ENCODE measurements at places on chromosomes 7 and 10.

DNA sequence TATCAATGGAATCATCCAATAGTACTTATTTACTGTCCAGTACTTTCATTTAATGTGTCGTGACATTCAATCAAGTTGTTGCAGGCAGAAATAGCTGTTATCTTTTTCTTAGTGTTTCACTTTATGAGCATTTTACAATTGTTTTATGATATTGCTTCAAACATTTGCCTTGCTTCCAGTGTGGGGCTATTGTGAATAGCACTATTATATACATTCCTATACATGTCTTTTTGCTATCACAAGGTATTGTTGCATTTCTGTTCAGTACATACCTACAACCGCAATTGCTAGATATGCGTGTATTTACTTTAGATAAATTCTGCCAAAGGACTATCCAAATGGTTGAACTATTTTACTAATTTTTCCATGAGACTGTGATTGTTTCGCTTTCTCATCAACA, 34.9 kb downstream of the CYP2C8 start:
- DNase-seq = no peak

GRCh38 chr7:4479367-4480039, 202.6 kb upstream of the FOXK1 start:
- DNase-seq = peak; percentile 4

DNA sequence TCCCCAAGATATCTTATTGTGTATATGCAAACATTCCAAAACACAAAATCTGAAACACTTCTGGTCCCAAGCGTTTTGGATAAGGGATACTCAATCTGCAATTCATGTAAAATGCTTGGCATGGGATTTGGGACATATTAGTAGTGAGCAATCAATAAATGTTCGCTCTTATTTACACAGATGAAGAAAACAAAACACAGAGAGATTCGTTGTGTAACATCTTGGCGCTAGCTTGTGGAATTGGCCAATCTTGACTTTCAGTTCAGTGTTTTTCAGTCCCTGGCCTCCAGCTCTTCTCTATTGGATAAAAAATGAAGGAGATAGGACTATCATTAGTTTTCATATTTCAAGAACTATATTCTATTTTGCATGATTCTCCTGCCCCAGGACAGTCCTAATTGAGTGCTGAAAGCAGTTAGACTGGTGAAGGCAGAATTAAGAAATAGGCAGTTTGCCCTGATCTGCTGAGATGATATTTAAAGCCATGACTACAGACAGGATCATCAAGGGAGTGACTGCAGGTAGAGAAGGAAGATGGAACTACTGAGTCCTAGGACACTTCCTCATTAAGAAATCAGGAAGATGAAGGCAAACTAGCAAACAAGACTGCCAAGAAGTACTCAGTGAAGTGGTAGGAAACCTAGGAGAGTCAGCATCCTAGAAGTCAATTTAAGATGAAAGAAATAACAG, 1.8 kb downstream of the PNLIPRP3 start:
- DNase-seq = no peak

GRCh38 chr10:2893158-2893845, 174.0 kb upstream of the PFKP start:
- DNase-seq = no peak

DNA sequence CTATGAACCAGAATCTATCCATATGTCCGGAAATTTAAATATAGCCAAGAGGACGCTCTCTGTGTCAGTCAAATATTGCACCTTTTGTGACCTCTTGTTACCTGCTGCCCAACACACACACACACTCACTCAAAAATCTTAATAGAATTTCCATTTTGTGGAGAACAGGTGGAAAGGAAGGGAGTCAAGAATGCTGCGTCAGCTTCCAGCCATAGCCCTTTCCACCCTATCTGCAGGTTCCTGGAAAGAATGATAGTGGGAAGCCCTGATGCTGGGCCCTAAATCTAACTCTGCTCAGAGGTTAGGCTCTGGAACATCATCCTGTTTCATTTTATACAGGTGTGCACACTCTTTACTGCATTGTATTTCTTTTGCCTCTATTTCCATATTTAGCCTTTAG, 9.6 kb upstream of the GPNMB start:
- DNase-seq = no peak

DNA sequence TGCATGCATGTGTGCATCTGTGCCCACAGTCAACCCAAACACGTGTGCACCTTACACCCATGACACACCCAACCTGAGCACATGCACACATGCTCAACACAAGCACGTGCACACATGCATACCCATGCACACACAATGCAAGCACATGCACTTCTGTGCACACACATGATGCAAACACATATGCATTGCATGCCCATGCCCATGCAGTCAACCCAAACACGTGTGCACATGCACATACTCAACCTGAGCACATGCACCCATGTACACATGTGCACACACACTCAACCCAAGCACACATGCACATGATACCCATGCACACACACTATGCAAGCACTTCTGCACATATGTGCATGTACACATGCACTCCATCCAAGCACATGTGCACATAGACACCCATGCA, 84.5 kb upstream of the FAM20C start:
- DNase-seq = no peak

DNA sequence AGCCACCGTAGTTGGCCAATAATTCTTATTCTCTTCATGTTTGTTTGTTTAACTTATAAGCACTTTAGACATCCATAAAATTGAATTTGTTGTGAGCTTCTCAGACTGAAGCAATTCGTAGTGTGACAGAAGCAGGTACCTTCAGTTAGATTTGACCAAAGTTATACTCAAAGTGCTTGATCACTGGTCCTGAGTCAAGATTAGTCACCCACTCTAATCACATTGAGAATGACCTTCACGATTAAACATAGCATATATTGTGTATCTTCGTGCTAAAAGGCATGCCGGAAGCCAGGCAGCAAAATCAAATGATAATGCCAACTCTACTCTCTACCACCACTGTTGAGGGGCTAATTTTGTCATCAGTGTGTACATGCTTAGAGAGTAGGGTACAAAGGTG, 763.7 kb upstream of the MBL2 start:
- no peak for DNase-seq

- DNase-seq = peak; percentile 39
Measured at GRCh38 chr10:4343873-4344272, 482.1 kb upstream of the AKR1E2 start.

GRCh38 chr7:150332852-150333635, 8.4 kb downstream of the RARRES2 start:
- DNase-seq = no peak

DNA sequence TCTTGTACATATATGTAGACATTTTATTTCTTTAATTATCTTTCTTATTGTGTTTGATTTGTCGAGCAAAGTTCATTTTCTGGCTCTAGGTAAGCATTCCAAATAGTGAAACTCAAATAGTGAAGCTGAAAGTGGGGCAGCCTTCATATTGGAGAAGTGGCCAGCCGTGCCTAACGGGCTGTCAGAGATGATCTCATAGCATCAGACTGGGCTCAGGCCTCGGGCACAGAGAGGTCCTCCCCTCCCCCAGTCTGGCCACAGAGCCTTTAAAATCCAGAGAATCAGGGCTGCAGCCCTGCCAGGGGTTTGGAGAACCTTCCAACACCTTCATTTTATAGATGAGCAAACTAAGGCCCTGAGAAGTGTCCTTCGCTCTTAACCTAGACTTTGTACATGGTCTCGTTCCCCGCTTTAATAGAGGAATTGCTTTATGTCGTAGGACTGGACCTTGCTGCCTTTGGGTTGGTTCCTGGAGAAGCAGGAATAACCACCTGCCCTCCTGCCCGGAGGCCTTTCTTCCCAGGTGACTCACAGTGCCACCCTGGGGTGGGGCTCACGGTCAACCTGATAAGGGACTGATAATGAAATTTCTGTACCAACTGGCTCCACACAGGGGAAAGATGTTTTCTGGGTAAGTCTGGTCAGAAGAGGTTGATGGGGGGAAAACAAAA, 7.3 kb downstream of the TSPAN15 start:
- DNase-seq = peak; percentile 29

GRCh38 chr7:42452356-42452755, 215.3 kb upstream of the GLI3 start:
- no peak for DNase-seq

- peak; percentile 82 for DNase-seq
Measured at GRCh38 chr10:490891-491571, 198.4 kb downstream of the DIP2C start.

DNA sequence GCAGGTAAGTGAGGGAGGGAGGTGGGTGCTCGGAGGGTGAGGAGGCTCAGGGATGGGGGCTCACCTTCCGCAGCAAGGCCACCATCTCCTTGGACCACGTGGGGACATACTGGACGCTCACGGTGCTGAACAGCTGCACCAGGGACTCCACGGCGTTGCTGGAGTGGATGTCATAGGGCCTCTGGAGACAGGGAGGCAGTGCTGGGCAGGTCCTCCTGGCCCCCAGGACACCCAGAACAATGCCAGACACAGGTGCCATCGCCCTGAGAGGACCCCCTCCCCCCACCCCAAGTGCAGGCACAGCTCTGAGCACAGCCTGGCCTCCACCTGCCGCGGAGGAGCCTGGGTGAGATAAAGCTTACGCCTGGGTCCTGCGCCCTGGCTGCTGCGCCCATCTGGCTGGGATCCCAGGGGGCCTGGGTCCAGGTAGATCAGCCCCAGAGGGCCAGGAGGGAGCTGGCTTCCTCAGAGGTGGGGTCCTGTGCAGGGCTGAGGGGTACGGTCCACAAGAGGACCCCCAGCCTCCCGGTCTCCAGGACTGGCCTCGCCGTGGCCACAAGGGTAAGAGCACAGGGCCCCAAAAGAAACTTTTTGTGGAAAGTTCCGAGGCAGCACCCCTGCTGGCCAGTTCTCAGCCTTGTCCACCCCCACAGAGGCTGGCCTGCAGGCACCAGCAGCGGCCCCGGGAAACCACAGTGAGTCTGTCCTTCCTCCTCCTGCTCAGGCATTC, 37.8 kb downstream of the DPYSL4 start:
- no peak for DNase-seq

- no peak for DNase-seq
Measured at GRCh38 chr10:48237259-48238250, 36.9 kb downstream of the FRMPD2 start.

DNA sequence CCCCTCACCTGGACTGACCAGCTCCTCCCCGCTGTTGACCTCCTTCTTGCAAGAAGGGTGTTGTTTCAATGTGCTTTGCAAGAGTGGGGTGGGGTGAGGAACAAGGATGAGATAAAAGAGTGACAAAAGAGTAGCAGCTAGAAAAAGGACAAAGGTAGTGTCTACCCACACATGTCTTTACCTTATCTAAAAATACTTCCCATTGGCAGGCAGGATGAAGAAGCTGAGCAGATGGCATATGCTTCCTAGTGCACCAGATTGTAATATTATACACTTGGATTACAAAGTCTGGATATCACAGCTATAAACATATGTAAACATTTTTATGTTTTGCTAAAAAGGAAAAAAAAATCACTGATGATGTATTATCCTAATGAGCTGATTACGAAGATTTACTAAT, 34.5 kb downstream of the CHN2 start:
- DNase-seq = no peak

GRCh38 chr7:74371381-74372341, 82.0 kb upstream of the GTF2IRD1 start:
- no peak for DNase-seq

DNA sequence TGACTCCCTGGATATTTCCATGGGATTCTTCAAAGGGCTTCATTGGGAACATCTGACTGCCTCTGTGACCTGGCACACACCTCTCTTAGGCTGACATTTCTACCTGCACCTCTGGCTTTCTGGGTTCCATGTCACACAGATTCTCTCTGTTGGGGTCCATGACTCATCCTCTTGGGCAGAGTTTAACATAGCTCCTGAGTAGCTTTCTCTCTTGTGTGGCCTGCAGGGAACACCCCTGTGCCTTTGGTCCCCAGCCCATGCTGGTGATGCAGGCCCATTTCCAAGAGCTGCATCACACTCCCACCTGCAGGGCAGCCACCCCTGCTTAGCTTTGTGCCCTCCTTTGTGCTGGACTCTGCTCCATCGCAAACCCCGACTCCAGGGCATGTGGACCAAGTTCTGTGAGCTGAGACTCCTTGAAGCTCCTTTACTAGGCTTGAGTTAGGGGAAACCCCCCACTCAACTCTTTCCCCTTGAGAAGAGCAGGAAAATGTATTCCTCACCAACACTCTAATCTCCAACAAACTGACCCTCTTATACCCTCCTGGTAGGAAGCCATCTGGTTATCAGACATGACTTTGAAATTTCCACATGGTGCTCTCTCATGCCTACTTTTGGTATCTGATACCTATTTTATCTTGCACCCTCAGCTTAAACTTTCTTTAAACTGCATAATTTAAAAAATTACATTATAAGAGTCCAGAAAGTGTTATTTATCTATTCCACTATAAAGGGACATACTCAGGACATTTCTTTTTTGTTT, 93.3 kb downstream of the ZNF777 start:
- DNase-seq = no peak

DNA sequence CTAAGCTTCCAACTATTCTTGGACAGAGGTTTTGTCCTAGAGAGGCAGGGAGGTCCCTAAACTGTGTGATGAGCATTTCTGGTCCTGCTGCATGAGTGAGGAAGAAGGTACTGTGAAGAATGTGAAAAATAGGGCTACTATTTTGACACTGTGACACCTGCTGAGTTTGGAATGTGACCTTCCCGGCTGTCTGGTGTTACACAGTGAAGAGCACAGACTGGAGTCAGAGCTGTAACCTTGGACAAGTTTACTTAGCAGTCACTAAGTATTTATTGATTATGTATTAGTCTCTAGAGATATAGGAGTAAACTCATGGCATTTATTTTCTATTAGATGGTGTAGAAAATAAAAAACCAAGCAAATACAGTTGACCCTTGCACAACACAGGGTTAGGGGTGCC, 12.3 kb downstream of the GOLGA7B start:
- no peak for DNase-seq

DNA sequence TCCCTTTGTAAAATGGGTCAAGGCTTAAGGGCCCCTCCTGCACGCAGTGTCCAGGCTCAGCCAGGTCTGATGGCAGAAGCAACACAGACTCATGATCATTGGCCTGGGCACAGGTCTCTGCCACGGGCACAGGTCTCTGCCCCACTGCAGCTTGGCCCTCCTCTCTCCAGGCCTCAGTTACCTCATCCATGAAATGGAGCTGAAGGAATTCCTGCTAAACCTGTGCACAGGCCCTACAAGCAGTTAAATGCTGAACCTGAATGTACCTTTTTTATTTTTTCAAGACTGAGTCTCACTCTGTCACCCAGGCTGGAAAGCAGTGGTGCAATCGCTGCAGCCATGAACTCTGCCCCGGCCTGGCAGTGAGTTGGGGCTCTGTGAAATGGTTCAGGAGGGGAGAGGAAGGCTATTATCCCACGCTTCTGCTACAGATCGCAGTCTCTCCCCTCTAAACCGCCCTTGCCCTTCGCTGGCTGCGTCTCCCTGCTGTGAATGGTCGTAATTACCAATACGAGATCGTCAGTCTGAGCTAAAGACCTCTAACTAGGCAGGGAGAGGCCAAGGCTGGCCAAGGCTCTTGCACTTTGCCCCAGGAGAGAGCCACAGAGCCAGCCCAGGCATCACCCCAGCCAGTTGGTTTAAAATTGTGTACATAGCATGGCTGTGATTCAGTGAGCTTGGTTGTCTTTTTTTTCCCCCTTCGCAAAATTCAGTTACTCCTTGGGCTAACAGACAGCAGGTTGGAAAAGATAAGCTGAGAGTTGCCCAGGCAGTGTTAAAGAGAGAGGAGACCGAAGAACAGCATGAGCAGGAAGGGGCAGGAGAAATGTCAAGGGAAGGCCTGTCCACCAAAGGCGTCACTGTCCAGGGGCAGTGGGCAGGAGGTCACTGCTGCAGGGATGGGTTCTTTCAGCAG, 93.0 kb upstream of the KCTD7 start:
- no peak for DNase-seq

GRCh38 chr10:131086094-131086493, 225.4 kb downstream of the TCERG1L start:
- DNase-seq = no peak

Measured in EH (cell line).